ENCODE measurements at places on chromosomes 5 and 9.

DNA sequence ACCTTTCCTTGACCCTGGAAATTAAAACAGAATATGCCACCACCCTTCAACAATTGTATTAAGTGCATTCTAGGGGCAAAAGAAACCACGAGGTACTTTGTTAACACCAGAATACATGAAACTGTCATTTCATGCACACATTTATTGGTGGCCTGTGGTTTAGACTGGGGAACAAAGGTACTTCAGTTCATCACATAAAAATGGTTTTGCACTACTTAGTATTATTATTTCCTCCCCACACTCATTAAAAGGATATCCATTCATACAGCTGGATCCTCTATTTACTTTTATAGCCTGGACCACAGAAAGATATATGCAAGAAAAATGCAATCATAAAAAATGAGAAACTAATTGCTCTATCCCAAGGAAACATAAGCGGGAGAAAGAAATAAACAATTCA, 230.9 kb downstream of the EFNA5 start:
- DNase-seq, result no peak

DNA sequence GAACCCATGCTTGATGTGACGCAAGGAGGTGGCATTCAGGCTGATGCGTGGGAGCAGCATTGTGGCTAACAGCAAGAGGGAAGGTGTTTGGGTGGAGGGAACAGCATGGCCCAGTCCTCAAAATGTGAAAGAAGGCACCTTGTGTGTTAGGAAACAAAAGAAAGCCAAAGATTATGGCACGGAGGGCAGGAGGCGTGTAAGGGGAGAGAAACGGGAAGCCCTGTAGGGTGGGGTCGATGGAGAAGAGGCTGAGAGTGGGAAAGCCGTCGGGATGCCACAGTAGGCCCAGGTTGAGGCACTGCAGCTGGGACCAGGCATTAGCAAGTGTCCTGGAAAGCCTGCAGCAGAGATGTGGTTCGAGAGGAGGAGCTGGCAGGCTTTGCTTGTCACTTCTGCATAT, 241.1 kb downstream of the GADD45G start:
- no peak for DNase-seq

- DNase-seq, result no peak
These were observed 68.2 kb downstream of the SLC1A1 start for GRCh38 chr9:4558371-4558998.

- no peak for DNase-seq
These were observed 34.9 kb upstream of the B4GALT1 start for GRCh38 chr9:33202018-33202417.
